ENCODE measurements at places on chromosomes 5 and 9.

- no peak for DNase-seq
These were observed 507 bp downstream of the CTNND2 start for GRCh38 chr5:11903614-11904264.

DNA sequence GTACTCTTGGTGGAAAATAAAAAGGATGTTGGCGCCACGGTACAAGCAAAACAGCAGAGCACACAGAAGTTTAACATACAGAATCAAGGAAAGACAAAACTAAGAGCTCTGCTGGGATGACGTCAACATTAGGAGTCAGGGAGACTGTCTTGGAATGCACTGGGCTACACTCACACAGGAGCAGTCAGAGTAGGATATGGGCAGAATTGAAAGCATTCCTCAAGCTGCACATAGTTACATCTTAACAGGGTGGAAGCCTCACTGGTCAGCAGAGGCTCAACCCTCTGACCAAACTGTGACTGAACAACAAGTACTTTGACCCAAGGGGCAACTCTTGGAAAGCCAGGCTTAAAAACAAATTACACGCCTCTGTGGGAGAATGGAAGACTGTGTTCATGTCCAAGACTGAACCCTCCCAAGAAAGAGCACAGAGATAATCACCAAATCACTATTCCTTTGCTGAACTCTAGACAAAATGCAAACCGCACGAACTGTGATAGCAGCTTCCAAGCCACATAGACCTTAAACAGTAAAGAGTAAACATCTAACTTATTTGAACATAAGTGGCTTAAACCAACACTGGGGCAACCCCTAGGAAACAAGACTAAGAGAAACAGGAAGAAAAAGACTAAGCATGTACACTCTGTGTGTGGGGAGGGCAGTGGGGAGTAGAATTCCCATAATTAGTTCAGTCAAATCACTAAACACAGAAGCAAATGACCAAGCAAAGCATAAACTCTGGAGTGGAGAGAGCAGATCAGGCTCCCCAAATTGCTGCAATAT, 772.7 kb downstream of the PRELID2 start:
- peak; percentile 16 for DNase-seq

DNA sequence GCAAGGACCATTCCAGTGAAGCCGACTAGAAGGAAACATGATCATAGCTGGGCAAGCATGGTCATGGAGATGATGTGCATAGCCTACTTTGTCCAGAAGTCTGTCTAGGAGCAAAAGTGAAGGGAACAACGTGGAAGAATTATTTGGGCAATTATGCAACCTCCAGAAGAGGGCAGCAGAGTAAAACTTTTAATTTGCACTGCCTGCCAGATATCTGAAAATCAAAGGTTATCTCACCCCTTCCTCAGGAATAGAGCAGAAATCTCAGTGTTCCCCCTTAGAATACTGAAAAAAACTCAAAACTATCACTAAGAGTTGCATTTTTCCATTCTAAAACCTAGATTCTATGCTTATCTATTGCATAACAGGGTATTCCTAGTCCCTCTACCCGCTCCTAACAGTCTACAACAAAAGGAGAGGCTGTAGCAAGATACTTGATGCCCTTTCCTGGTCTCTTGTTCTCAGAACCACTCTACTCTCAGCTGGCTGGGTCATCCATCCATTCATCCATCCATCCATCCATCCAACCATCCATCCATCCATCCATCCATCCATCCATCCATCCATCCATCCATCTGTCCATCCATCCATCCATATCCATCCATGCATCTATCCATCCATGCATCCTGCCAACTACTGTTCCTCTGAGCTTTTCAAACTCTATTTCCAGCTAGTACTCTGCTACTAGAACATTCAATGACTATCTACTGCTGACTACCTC, 8.4 kb upstream of the SETD9 start:
- DNase-seq = no peak

DNA sequence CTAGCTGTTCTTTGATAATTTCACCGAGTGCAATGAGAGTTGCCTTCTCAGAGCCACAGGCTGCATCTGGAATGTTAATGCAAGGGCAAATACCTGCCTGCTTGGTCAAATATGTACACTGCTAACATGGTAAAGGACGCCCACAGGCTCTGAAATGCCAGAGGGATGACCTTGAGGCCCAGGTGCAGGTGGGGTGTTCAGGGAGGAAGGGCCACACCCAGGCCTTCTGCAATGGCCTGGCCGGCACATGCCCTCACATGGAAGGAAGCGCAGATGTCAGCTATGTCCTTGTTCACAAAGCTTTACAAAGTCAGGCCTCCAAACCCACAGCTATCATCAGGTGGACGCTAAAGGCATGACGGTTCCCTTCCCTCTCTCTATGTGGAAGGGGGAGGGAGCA, 48.6 kb downstream of the HRH2 start:
- DNase-seq = no peak

GRCh38 chr5:54832858-54833257, 152.5 kb downstream of the ESM1 start:
- DNase-seq = no peak
